ENCODE measurements at places on chromosomes 5 and 9.

DNA sequence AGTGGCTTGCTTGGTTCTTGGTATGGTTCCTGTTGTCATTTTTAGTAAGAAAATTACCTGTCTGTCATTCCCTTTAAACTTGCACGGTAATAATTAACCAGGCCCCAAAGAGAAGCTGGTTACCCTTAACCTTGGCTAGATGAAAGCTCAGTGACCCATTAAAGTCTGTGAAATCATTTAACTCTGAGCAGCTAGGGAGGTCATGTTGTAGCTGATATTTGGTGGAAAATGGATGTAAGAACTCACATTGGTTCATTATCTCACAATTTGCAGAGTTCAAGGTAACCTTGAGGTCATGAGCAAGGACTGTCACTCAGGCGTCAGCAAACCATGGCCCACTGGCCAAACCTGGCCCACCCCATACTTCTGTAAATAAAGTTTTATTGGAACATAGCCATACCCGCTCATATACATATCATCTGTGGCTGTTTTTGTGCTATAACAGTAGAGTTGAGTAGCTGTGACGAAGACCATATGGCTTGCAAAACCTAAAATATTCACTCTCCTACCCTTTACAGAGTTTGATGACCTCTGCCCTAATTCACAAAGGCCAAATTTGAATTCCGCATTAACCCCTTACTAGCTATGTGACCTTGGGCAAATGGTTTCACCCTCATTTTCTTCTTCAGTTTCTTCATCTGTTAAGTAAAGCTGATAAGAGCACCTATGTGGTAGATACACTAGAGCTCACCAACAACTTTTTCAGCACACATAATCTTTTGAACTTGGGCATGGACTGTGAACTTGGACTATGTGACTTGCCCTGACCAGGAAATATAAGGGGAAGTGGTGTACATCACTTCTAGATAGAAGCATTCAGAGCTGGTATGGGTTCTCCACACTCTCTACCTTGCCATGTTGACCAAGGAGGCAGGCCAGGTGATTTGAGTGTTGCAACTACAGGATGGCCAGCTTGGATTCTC is 61.5 kb upstream of the CPEB4 start:
- DNase-seq: no peak

DNA sequence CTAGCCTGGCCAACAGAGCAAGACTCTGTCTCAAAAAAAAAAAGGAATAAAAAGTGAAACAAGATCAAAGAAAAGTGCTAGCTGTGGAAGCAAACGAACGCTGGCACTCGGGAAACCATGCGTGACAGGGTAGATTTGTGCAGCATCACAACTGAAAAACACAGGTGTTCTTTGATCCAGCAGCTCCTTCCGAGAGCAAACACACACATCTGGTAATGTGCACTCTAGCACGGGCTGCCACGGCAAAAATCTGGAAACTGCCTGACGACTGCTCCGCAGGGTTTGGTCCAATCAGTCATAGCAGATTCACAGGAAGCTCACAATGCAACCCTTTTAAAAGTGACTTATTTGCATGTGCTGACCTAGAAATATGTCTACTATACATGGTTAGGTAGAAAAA is 80.0 kb downstream of the SYK start:
- no peak for DNase-seq

DNA sequence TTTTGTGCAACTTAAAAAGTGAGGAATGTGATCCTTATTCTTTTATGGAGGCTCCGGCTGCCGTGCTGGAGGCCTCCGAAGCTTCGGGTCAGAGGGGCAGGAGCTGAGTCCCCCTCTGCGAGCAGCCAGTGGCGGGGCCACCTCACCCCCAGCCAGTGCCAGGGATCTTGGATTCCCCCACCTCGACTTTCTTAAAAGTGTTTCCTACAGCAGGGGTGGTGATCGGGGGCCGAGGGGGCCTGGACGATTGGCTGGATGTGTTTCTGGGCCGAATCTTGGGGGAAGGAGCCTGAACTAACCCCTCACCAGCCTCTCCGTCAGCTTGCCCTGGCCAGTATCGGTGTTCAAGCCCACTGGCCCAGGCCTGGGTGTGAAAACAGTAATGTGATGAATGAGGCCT is 92.2 kb upstream of the LMX1B start:
- DNase-seq: no peak

- DNase-seq: no peak
Observed at GRCh38 chr5:38284384-38284783, 26.0 kb downstream of the EGFLAM start.

- DNase-seq: no peak
Observed at GRCh38 chr5:83554133-83554532, 82.6 kb downstream of the VCAN start.

DNA sequence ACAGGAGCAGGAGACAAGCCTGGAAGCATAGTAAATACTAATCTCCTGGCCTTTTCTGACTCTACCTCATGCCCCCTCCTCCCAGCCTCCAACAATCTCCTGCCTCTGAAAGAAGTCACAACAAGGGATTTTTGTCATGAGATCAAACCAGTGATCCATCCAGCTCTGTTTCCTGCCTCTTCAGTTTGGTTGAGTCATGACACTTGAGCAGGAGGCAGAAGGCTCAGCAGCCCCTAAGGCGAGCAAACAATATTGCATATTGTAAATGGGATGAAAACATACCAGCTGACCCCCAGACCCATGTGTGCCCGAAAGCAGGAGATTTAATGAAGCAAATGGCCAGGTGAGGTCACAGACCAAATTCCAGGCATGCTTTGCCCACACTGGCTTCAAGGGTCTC is 272.8 kb downstream of the GAS1 start:
- no peak for DNase-seq

DNA sequence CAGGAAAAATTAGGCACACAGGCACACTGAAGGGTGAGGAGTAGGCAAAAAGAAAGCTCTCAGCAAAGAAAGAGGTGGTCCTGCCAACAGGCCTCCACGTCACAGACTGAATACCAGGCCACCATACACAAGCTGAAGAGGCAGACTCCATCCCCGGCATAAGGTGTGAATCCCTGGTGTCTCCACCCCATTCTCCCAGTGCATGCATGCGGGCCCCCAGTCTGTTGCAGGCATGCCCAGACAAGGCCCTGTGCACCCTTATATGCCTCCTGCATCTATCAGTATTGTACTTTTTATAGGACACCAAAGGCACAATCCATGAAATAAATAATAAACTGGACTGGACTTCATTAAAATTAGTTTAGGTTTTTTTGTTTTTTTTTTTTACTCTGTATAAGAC is 73.1 kb downstream of the RGMB start:
- DNase-seq: no peak

DNA sequence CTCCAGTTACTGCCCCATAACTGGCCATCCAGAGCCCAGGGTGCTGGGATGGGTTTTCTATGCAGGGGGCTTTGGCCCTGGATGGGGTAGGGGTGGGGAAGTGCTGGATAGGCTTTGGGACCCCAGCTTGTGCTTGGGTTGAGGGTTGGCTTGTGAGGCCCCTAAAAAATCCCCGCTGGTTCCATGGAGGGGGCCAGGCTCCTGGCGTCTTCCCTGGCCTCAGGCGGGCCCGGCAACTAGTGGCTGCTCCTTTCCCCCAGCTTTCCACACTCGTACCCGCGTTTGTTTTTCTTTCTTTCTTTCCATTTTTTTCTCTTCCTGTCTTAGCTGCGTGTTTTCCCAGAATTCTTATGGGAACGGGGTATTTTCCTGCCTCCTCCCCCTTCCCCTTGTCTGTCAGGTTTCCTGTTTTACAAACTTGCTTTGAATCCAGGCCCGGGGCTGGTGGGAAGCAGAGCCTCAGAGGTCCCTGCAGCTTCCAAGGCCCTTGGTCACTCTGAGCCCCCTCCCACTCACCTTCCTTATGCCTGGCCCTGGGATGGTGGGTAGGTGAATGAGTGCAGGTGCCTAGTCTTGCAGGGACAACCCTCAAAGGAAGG is 40.2 kb downstream of the RGS3 start:
- no peak for DNase-seq

DNA sequence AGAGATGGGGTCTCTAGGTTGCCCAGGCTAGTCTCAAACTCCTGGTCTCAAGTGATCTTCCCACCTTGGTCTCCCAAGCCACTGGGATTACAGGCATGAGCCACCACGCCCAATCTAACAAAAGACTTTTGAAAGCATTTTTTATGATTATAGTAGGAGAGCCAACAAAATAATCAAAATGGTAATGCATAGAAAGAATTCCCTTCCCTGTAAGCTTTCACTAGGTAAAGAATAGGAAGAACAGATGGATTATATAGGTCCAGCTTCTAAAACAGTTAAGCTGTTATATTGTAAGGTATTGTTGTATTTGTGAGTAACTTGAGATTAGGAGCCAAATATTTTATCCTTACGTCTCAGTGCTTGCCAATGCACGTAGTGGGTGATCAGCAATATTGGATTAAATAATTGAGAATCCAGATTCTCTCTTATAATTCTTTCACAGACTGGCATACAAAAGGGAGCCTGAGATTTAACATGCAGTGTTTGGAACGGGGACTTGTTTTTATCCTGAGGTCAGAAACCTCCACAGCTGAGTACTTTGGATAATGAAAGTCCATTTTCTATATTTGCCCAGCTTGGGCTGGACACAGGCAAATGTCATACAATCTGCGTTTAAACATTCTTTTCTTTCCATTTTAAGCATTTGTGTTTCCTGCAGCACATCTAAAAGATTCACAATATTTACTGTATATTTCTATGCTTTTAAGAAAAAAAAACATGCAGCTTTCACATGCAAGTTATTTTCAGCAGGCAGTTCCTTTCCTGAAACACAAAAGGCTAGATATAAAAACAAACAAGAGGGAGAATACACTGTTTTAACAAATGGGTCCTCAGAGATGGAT is 238.4 kb downstream of the ARRDC3 start:
- DNase-seq: no peak
